ENCODE measurements at places on chromosomes 5 and 9.

DNA sequence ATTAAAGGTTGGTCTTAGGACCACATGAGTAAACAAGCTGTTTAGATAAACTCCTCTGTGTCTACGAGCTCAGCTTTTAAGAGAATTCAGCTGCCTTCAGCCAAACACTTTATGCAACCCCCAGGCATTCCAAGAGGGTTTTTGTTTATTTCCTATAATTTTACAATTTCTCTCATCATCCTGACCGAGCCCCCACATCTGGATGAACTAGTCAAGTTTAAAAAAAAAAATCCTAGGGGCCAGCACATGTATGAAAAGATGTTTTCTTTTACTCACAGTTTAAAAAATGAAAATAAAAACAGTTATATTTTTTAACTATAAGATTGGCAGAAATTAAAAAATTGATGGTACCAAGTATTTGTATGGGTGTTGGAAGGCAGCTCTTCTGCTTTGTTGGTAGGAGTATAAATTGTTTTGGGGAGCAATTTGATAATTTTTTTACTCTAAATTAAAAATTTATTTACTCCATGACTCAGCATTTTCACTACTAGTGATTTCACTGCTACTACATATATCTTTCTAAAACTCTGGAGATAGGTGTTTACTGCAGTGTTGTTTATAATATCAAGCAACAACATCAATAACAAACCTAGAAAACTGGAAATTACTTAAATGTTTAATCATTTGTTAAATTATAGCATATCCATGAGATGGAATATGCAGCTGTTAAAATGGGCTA is 18.1 kb downstream of the YTHDC2 start:
- DNase-seq, result no peak

- DNase-seq, result no peak
Measured at GRCh38 chr5:126368239-126368812, 54.9 kb upstream of the GRAMD2B start.

GRCh38 chr5:172559004-172559932 is 81.8 kb upstream of the NEURL1B start:
- DNase-seq, result no peak

GRCh38 chr5:80181618-80182211 is 74.1 kb downstream of the SERINC5 start:
- DNase-seq, result peak; percentile 59

DNA sequence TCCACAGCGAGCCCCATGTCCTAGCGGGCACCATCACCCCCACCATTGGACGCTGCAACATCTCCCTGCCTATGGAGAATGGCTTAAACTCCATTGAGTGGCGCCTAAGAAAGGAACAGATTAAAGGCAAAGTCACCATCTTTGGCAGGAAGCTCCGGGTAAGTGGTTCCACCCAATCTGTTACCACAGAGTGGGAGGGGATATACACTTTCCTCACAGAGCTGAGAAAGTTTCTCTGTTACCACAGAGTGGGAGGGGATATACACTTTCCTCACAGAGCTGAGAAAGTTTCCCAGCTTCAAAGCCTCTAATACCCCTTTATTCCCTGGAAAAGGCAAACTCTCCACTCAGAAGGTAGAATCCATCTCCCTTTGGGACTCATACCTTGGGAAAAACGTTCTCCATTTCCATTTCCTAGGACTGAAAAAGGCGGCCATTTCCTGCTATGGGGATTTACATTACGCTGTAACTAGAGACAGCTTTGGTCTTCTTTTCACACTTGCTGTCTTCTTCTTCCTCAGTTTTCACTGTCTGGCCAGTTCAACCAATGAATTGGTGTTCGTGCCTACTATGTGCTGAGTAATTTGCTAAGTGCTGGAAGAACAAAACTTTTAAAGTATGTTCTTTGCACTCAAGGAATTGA is 63.4 kb upstream of the WWC1 start:
- DNase-seq, result peak; percentile 43

- no peak for DNase-seq
Measured at GRCh38 chr5:146345578-146346366, 7.1 kb downstream of the POU4F3 start.

- DNase-seq, result no peak
Measured at GRCh38 chr5:170651604-170652277, 131.8 kb upstream of the GABRP start.

- no peak for DNase-seq
Measured at GRCh38 chr9:19199012-19199411, 31.5 kb upstream of the DENND4C start.

- DNase-seq, result no peak
Measured at GRCh38 chr9:118444403-118444802, 740.2 kb downstream of the TLR4 start.

DNA sequence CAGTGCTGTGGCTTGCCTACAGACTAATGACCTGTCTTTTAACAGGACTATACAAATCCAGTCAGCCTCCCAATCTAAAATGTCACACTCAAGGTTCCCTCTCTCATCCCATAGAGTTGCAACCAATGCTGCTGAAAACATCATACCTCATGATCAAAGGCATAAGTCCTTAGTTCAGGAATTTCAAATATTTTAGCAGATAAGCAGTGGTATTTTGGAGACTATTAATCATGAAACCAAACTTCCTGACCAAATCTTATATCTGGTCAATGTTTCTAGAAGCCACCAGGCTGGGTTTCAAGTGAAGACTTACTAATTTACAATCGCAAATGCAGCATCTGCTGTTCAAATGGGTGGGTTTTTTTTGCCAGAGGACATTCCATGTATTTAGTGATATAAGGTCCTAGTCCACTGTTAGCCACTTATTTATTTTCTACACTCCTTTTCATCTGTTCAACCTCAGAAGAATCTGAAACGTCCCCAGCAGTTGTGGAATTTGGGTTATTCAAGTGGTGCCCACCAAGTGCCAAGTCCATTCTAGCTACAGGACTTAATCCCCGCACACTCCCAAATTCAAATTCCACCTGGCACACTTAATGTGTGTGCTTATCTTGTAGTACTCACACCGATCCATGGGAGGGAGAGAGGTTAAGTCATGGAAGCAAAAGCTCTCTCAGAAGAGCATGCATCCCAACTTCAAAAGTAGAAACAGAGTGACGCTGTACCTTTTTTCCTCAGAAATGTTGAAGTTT is 5.8 kb downstream of the TAS2R1 start:
- no peak for DNase-seq

GRCh38 chr9:70609542-70610286 is 195.3 kb upstream of the KLF9 start:
- DNase-seq, result no peak

GRCh38 chr5:110159202-110159601 is 469.5 kb downstream of the MAN2A1 start:
- no peak for DNase-seq
